ENCODE measurements at places on chromosomes 3 and 15. TPM values are rescaled to one million over a fixed set of nuclear protein-coding genes. Genes with fewer than 3 reads are reported as not detected.

Gene KNG1
- total RNA-seq = not detected

Gene HHLA2
- not detected for total RNA-seq

- DNase-seq = no peak
Observed at GRCh38 chr3:194886836-194887235, 201.2 kb downstream of the FAM43A start.

Gene MED12L
- 3.0 TPM for total RNA-seq

GRCh38 chr3:184543843-184544512 lies 17.6 kb upstream of the EPHB3 start:
- DNase-seq = peak; percentile 83

- DNase-seq = no peak
Observed at GRCh38 chr15:56985856-56986255, 67.4 kb downstream of the TCF12 start.

DNA sequence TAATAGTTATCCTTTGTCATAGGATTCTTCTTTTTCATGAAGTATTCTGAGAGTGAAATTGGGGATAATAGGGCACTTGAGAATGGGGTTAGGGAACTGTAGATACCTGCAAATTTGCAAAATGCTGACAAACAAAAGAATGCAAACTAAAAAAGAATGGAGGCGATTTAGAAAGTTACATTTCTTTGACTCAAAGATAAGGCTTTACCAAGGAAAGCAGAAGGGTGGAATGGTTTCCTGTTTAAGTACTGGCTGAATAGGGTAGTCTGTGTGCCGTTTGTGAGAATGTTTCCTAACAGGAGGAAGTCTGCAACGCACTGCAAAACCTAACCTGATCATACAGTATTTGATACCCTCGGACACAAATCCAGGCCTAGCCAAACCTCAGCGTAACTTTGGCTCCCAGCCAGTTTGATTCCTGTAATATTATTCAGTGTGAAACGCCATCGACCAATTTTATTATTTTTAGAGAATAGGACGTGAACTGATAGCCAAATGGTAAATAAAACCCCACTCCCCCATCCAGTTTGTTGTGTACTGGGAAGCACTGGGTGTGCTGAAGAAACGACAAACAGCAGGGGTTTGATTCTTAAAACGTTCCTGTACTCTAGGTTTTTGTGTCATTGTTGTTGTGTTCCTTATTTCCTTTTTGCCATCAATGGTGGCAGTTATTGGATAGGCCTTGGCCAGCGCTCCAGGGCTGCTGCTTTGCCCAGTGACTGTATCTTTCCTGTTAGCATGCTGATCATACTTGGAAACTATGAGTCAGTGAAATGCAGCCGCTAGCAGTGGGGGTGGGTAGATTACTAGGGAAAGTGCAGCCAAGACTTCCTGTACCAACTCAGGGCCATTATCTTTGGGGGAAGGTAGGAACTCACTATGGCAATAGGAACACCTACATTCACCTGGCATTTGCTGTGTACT lies 148.0 kb upstream of the TBL1XR1 start:
- peak; percentile 98 for DNase-seq

GRCh38 chr3:112321867-112322652 lies 10.9 kb upstream of the CD200 start:
- DNase-seq = no peak

GRCh38 chr15:57251941-57252340 lies 124.4 kb upstream of the CGNL1 start:
- no peak for DNase-seq

Gene ZNF35
- 5.4 TPM for total RNA-seq

Gene CCR2
- total RNA-seq = not detected

DNA sequence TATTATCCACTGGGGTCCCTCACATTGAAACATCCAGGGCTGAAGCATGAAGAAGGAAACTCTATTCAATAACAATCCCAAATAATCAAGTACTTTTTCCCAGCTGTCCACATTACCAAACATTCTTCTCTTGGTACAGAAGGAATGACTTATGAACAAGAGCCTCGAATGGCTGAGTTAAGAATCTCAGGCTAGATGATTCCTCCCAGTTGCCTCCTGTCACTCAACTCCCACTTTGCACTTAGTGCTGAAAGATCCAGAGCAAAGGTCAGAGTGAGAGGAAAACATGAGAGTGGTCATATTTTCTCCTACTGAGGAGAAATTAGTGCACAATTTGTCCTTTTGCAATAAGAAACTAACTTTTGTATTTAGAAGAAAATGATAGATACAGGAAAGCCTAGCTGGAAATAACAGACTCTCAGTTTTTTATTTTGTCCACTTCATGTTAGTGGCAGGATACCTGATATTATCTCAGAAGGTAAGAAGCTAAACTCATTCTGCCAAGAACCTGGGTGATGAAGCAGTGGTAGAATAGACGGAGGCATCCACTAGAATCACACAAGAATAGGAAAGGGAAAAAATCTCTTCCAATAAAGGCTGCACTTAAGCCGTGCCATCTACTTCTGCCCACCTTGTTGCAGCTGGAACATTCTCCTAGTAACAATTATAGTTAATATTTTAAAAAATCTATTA lies 46.2 kb downstream of the GADL1 start:
- DNase-seq = no peak

Gene HCLS1
- total RNA-seq = 2.6 TPM

DNA sequence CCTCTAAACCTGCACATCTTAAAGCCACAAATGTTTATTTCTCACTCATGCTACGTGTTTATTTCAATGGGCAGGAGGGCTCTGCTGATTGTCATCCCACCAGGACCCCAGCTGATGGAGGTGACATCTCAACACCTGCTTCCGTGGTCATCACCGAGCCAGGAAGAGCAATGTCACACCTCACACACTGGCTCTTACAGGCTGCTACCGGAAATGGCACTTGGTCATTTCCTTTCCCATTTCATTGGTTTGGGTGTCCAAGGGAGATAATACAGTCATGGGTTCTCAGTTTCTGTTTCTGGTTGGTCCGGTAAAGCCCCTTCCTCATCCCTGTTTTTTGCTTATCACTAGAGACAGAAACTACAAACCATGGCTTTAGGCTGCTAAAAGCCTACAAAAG lies 41.9 kb downstream of the ABHD2 start:
- no peak for DNase-seq

Gene GOLIM4
- 10.9 TPM for total RNA-seq

DNA sequence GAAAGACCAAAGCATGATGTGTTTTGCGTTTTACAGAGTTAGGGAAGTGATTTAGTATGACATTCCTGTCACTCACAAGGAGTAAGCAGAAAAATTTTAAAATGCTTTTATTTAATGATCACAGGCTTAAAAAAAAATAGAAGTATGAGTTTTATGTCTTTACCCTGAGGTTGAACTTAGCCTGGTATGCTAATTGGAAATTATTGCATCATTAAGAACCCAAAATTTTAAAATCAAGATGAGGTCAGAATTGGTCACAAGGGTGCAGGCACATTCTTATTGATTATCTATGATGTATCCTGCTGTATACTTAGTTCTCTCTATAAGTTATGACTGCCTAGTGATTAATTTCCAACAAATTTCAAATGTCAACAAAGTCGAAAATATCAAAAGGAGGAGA lies 585.6 kb upstream of the ALCAM start:
- DNase-seq = no peak

GRCh38 chr15:90599116-90599515 lies 69.4 kb downstream of the CRTC3 start:
- no peak for DNase-seq

Gene TFRC
- 195 TPM for total RNA-seq

Gene PCOLCE2
- total RNA-seq = 2.5 TPM

Gene SEMA3G
- total RNA-seq = 1.4 TPM

GRCh38 chr3:66431494-66431893 lies 69.3 kb downstream of the LRIG1 start:
- no peak for DNase-seq

Gene FSD2
- not detected for total RNA-seq

GRCh38 chr3:196643201-196643749 lies 3.8 kb downstream of the NRROS start:
- no peak for DNase-seq

Gene PLA2G4E
- total RNA-seq = not detected

- DNase-seq = no peak
Observed at GRCh38 chr3:50502584-50503423, 630 bp downstream of the CACNA2D2 start.

Gene C3orf85
- total RNA-seq = not detected

Gene MEGF11
- total RNA-seq = not detected

DNA sequence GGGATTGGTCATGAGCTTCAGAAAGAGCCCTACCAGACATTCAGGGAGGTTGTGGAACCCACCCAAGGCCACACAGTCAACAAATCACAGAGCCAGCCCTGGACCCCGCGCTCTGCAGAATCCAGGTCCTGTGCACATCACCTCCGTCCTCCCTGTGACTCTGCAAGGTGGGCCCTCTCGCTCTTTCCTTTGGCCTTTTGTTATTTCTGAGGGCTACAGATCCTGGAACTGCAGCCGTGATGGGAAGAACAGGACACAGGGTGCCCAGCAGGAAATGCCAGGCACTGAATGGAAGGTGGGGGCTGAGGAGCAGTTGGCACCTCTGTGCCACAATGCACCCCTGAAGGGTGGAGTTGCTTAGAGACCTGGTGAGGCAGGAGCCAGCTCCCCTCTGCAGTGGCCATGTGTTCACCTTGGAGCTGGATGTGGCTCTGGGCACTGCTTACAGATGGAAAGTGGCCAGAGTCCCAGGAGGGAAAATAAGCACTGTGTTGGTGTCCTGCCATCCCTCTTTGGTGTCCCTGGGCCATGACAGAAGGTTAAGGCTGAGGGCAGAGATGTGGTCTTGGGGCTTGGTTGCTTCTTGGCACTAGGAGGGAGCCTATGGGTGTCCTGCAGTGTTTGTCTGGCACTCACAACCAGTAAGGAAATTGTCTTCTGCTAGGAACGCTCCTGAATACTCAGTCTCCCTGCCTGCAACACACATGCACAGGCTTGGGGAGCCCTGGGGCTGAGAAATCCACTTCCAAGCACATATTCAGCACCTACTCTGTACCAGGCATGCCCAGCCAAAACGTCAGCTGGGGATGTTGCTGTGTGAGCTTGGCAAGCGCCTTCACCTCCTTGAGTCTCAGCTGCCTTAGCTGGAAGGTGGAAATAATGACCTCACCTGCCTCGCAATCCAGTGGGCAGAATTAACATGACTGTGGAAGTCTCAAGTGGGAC lies 98.0 kb upstream of the SLC6A6 start:
- no peak for DNase-seq

DNA sequence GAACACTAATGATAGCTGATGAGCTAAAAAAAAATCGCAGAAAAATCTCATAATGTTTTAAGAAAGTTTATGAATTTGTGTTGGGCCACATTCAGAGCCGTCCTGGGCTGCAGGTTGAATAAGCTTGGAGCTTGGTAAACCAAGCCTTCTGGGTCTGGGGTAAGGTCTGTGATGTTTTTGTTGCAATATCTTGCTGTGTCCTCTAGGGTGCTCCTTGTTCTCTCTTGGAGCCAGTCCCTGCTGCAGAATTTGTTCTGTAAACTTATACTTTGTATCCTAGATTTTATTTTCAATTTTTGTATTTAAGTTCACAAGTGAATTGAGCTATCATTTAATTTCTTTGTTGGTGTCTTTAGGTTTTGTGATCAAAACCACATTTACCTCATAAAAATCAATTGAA lies 143.7 kb downstream of the NR1D2 start:
- DNase-seq = no peak

Gene ZNF620
- 4.7 TPM for total RNA-seq

Gene DCLK3
- not detected for total RNA-seq

GRCh38 chr15:100869151-100869999 lies 10.3 kb upstream of the ALDH1A3 start:
- DNase-seq = no peak

Gene CTXND1
- total RNA-seq = not detected

Gene CHRNA5
- 10.7 TPM for total RNA-seq

DNA sequence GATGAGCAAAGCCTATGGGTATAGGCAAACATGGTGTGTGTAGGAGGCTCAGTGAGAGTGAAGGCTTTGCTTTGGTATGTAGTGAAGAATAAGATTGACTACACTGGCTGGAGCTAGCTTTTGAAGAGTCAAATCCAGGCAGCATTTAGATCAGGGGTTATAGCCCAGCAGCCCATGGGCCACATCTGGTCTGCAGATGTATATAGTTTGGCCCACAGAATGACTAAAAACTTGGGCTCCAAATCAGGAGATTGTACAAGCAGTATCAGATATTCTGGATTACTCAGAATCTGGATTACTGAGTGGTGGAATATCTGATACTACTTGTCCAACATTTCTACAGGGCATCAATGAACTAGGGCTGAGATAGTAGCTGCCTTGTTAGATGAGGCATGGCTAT lies 92.9 kb upstream of the FGF7 start:
- DNase-seq = no peak

DNA sequence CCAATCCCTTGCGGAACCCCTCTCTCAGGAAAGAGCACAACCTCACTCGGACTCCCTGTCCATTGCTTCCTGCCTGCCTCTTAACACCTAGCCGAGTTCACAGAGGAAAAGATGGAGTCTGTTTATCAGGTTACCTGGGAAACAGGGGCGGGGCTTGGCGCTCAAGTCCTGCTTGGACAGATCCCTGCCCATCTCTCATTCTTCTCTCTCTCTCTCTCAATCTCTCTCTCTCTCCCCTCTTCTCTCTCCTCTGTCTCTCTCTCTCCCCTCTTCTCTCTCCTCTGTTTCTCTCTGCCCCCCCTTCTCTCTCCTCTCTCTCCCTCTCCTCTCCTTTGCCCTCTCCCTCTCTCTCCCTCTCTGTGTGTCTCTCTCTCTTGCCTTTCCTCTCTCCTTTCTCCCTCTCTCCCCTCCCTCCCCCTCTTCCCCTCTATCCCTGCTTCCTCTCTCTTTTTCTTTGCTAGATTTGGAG lies at the start of gene EFHB:
TSS of gene EFHB (minus strand) at position 120 of the 469 bp plus-strand sequence. CDS start 199 bp downstream, outside the sequence.
- DNase-seq = peak; percentile 45

DNA sequence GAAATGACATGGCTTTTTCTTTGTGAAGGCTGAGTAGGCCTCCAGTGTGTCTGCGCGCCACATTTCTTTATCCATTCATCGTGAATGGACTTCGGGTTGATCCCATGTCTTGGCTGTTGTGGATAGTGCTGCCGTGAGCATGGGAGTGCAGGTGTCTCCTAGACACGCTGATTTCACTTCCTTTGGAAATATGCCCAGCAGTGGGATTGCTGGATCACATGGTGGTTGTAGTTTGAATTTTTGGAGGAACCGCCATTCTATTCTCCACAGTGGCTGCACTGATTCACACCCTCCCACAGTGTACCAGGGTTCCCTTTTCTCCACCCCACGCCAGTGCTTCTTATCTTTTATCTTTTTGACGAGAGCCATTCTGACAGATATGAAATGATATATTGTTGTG lies 171.7 kb downstream of the NSMCE3 start:
- no peak for DNase-seq

Gene CCR8
- total RNA-seq = not detected

Gene PLCB2
- 1.6 TPM for total RNA-seq

Gene TM4SF1
- 146 TPM for total RNA-seq

DNA sequence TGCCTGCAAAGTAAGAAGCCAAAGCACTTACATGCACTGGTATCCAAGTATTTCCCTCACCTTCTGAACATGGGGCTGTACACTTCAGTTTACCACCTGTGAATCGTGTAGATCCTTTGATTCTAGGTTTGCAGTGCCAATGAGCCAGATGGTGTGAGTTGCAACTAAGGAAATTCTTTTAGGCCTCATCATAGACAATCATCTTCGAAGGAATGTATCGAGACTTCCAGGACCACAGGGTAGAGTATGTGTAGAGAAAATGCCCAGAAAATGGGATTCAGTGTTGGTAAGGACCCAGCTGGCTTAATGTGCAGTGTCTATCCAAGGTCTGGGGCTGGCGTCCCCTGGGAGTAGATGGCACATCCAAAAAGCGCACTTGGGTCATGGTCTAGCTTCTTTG lies 323.2 kb upstream of the TPM1 start:
- DNase-seq = no peak
